Astrocyte of the spinal cord (primary cell): ENCODE measurements at places on chromosomes 1 and 21.

- DNase-seq: peak; percentile 20
Observed at GRCh38 chr1:59522925-59523505, 226.1 kb downstream of the FGGY start.

- no peak for DNase-seq
Observed at GRCh38 chr1:226584164-226584563, 35.6 kb downstream of the STUM start.

DNA sequence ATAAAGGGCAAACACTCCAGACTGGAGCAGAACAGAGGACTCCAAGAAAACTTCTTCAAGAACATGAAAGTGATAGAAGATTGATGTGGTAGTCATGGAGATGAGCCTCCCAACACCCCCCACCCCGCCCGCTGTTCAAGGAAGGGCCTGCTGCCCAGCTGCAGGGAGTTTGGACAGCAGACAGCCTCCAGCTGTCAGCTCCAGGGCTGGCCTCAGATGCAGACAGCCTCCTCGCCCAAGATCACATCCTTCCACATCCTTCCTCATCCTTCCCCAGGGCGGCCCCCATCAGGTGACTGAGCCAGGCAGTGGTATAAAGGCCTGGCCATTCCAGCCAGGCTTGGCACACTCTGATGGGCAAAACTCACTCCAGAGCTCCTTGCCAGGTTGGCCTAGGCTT lies 24.6 kb downstream of the HMGN2 start:
- no peak for DNase-seq

DNA sequence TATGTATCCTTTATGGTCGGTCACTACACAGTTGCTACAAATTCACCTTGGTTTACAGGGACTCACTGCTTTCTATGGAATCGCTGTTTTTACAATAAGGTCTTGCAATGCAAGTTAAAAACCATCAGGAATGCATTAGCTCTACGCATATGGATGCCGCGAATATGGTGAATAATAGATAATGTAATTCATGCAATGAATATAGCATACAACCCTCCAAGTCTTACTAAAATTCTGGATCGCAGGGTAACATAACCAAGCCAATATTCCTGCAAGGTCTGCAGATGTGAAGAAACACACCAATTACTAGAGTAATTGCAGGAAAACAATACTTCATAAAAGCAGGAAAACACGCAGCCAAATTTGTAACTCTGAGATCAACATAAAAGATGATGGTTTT lies 75.6 kb upstream of the BACE2 start:
- no peak for DNase-seq

DNA sequence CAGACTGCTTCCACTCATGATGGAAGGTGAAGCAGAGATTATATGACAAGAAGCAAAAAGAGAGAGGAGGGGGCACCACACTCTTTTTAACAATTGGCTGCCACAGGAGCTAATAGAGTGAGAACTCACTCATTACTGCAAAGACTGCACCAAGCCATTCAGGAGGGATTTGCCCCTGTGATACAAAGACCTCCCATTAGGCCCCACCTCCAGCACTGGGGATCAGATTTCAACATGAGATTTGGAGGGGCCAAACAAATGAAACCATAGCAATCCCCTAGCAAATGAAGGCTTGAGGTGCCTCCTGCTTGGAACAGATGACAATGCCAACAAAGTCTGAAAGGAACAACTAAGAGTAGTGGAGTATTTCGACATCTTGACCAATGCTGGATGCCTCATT lies 122.5 kb upstream of the COA6 start:
- DNase-seq: no peak

- DNase-seq: no peak
Observed at GRCh38 chr1:56135864-56136147, 443.6 kb downstream of the PLPP3 start.

- no peak for DNase-seq
Observed at GRCh38 chr1:56644919-56645676, at the start of gene PRKAA2. Gene PRKAA2 (plus strand): TSS chr1:56645314. CDS start chr1:56645388, 74 bp downstream.

DNA sequence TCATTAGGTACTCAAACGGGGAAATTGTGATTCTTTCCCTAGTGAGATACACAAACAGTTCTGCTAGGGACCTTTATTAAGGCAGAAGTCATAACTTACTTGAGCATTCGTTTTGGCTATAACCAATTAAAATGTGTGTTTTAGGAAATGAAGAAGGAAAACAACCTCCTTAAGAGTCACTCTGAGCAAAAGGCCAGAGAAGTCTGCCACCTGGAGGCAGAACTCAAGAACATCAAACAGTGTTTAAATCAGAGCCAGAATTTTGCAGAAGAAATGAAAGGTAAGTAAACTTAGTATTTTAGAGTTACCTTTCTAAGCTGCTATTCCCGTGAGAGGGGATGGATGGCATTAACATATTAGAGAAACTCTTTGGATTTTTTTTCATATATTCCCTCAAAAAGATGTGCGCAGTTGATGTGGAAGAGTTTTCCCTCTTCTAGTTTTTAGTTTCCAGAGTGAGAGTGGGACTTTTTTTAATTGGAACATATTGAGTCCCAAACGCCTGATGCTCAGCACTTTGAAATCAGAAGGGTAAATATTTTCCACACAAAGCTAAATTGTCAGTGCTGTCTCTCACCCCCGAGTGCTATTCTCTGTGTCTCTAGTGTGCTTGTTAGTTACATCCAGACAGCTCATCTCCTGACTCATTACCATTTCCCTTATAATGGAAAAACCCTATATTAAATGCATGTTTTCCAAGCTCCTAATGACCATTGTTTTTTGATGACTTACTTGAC lies 34.9 kb downstream of the CENPF start:
- DNase-seq: peak; percentile 71

DNA sequence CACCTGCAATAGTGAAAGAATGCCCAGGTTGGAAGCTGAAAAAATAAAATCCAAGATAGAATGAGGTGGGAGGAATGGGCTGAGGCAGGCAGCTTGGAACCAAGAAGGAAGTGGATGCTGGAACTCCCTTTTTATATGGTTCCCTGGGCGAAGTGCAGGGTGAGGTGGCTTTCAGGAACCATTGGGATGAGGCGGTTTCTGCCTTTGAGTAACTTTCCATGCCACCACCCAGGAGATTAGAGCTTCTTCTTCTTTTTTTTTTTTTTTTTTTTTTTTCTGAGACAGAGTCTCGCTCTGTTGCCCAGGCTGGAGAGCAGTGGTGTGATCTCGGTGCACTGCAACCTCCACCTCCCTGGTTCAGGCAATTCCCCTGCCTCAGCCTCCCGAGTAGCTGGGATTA lies 17.8 kb upstream of the MRPS6 start:
- DNase-seq: no peak

DNA sequence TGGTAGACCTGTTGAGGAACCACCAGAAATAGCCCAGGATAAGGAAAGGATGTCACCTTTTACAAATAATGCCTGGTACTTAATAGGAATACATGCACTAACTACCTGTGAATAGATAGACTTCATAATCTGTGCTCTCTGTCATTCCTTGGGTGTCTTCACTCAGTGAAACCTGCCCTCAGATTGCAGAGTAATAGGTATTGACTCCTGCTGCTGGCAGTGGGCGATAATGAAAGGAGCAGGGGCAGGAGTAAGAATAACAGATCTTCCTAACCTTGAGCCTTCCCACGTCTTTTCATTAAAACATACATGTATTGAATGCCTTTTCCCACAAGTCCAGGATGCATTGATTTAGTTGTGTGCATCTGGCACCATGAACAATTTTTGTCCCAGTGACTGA lies 16.4 kb downstream of the FABP3 start:
- DNase-seq: no peak

DNA sequence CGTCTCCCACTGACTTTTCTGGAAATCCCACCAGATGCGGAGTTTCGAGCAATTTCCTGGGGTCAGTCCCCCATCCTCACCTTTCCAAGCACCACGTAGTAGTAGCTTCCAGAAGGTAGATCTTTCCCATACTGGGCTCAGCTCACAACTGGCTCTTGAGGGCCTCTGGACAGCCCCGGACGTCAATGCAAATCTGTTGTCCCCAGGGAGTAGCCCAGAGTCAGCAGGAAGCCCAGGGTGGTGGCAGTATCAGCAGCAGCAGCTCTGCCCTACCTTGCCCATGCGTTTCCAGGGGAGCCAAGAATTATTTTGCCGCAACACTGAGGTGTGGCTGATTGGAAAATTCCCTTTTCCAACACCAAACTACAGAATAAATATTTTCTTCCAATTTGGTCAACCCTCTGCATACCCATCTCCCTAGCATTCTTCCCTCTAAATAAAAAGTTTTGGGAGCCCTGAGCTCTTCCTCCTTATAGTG lies 70.3 kb downstream of the CD46 start:
- no peak for DNase-seq

GRCh38 chr1:1298861-1299685 lies 8.7 kb downstream of the ACAP3 start:
- no peak for DNase-seq

DNA sequence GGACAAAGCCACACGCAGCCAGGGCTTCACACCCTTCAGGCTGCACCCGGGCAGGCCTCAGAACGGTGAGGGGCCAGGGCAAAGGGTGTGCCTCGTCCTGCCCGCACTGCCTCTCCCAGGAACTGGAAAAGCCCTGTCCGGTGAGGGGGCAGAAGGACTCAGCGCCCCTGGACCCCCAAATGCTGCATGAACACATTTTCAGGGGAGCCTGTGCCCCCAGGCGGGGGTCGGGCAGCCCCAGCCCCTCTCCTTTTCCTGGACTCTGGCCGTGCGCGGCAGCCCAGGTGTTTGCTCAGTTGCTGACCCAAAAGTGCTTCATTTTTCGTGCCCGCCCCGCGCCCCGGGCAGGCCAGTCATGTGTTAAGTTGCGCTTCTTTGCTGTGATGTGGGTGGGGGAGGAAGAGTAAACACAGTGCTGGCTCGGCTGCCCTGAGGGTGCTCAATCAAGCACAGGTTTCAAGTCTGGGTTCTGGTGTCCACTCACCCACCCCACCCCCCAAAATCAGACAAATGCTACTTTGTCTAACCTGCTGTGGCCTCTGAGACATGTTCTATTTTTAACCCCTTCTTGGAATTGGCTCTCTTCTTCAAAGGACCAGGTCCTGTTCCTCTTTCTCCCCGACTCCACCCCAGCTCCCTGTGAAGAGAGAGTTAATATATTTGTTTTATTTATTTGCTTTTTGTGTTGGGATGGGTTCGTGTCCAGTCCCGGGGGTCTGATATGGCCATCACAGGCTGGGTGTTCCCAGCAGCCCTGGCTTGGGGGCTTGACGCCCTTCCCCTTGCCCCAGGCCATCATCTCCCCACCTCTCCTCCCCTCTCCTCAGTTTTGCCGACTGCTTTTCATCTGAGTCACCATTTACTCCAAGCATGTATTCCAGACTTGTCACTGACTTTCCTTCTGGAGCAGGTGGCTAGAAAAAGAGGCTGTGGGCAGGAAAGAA lies 8.1 kb downstream of the PSRC1 start:
- DNase-seq: peak; percentile 34

DNA sequence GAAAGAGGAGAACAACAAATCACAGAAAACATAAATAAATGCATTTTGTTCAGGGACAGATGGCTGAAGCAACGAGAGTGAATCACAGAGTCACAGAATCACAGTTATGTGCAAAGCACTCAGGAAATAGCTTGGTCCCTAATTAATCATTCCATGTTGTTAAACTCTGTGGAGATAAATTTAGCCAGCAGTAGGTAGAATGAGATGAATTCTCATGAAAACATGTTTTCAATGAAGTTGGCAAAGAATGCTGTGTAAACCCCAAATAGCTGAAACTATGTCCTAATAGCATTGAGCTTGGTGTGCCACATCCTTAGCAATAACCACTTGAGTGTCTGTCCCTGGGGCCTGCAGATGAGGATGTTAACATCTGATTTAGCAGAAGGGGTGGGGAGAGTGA lies 20.4 kb downstream of the LEPR start:
- DNase-seq: no peak

DNA sequence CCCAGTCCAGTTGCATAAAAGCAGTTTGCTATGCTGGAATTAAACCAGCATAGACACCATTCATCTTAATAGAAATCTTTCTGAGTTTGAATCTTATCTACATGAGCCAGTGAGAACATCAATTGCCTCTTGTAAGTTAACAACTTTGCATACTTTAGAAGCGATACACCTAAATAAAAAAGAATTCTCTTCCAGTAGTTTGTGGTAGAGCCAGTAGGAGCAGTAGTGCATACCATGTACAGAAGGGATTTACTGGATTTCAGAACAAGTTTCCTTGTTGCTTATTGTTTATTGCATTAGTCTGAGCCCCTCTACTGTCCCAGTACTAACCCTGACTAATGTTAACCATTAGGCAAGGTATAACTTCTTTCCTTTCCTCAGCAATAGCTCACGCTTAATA lies 313.1 kb downstream of the TGFB2 start:
- peak; percentile 55 for DNase-seq

GRCh38 chr1:53182111-53182593 lies 14.5 kb upstream of the CPT2 start:
- DNase-seq: peak; percentile 77

- no peak for DNase-seq
Observed at GRCh38 chr1:77063118-77063517, 156.1 kb downstream of the PIGK start.

DNA sequence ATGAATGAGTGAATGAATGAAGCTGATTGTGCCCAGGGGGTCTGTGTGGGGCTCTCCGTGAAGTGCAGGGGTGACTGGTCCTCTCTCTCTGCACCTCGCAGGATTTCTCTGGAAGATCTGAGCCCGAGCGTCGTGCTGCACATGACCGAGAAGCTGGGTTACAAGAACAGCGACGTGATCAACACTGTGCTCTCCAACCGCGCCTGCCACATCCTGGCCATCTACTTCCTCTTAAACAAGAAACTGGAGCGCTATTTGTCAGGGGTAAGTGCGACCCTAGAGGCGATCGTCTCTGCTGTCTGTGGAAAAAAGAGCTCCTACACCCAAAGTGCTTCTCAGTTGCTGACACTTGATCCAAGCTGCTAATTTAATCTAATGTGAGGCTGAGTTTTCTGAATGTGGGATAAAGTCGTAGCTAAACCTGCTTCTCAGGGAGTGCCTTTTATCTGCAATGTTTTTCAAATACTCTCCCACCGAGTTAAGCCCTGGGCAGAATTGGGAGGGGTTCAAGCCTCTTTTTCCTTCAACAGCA lies 101.7 kb downstream of the HUNK start:
- no peak for DNase-seq

DNA sequence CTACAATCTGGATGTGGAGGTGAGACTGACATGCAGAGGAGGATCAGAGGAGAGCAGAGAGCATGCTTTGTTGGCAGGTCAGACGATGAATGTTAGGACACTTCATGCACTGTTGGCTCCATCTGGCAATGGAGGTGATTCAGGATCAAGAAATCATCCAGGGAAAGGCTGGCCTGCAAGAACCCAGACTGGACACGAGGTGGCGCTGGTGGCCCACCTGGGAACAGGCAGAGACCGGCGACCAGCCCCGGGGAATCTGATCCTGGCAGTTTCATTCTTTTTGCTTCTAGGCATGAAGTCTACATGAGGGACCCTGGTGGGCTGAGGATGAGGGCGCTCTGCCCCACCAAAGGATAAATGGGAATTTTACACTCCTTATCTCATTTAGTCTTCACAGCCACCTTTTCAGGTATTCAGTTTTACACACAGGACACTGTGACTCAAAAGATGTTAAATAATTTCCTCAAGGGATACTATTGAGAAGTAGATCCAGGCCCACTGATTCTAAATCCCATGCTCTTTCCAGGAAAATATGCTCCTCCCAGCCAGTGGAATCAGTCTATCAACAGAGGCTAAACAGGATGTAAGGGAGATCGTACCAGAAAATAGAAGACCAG lies 26.2 kb upstream of the SCMH1 start:
- peak; percentile 70 for DNase-seq
